ENCODE measurements at places on chromosomes 1 and 21.

GRCh38 chr1:88730132-88730675 is 46.1 kb downstream of the PKN2 start:
- DNase-seq: no peak

DNA sequence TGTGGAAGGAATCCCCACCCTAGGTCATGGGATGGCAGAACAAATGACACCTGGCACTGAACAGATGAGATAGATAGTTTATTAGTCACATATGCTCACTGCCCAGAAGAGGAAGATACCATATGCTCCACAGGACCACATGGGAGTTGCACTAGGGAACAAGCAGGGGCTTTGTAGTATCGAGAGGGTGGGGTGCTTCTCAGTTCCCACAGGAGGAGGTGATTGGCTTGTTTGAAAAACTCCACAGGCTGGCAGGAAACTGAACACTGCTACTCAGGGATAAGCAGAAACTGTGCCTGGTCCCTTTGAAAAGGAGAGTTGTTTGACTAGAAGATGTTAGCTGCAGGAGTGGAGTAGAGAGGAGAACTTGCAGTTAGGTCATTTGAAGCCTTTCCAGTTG is 31.9 kb upstream of the RXRG start:
- no peak for DNase-seq

GRCh38 chr1:94070865-94071264 is 50.1 kb downstream of the ABCA4 start:
- DNase-seq: no peak

DNA sequence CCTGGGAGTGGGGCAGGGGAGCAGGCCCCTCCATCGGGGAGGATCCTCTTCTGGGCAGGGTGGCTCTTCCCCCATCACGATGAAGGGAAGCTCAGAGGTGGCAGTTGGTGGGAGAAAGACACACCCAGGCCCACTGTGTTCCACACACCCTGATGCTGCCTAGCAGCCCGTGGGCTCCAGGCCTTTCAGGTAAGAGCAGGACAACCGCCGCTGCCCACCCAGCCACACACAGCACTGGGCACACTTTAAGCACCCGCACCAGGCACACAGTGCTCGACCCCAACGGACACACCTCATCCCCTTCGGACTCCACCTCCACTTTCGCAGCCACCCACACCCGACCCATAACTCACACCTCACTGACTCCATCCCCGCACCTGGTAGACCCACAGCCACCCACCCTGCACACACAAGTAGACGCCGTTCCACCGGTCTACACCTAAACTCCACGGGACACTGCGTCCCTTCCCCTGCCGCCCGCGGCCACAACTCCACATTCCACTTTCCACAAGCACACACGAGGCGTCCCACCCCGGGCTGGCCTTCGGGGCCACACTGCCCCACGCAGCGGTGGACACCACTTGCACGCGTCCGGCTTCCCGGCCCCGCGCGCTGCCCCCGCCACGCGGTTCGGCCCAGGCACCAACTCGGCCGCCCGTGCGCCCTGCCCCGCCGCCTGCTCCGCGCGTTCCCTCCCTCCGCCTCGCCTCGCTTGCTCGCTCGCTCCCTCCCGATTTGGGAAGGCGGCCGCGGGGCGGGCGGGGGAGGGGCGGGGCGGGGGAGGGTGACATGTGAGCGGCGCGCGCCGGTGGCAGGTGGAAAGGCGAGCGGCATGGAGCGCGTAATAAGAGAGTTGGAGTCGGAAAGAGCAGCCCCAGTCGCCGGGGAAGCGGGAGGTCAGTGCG is at the start of gene KCNQ4:
TSS of gene KCNQ4 (plus strand) at position 787 of the 905 bp plus-strand sequence. CDS start 307 bp downstream, outside the sequence.
- no peak for DNase-seq

- DNase-seq: peak; percentile 86
Observed at GRCh38 chr21:15809818-15810217, 80.0 kb downstream of the USP25 start.

DNA sequence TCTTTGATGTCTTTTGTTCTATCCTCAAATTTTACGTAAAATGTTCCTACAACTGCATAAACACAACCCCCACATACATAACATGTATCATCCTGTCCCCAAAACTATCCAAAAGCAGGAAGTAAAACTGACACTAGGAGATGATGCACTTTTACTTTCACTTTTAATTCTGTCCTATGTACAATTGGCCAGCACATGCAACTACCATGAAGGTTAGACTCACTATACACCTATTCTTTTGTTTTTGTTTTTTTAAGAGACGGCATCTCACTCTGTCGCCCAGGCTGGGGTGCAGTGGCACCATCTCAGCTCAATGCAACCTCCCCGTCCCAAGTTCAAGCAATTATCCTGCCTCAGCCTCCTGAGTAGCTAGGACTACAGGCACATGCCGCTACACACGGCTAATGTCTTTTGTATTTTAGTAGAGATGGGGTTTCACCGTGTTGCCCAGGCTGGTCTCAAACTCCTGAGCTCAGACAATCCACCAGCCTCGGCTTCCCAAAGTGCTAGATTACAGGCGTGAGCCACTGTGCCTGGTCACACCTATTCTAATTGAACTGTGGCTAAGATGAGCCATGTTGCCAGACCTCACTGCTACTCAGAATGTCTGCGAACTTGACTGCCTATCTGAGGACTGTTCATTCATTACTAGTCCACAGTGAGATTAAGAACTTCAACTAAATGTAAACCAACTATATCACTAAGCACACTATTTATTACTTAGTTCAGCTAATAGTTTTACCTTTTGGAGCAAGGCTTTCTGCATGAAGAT is 48.0 kb downstream of the TOR3A start:
- peak; percentile 51 for DNase-seq

DNA sequence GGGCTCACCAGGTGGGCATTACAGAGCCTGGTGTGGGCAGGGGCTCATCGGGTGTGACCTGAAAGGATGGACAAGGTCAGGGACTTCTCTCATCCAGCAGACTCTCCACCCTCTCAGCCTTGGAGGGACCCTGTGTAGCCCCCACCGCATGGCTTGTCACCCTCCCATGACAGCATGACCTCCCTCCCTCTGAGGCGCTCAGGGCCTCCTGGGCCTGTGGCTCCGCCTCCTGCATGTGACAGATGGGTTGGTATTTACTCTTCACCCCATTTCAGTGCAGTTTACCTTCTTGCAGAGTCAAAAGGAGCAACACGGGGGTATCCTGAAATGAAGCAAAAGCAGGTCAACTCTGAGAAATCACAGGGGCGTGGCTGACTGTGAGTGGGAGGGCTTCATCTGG is 298.6 kb upstream of the AJAP1 start:
- DNase-seq: no peak

- DNase-seq: peak; percentile 43
Observed at GRCh38 chr1:12305377-12305776, 75.5 kb downstream of the VPS13D start.

DNA sequence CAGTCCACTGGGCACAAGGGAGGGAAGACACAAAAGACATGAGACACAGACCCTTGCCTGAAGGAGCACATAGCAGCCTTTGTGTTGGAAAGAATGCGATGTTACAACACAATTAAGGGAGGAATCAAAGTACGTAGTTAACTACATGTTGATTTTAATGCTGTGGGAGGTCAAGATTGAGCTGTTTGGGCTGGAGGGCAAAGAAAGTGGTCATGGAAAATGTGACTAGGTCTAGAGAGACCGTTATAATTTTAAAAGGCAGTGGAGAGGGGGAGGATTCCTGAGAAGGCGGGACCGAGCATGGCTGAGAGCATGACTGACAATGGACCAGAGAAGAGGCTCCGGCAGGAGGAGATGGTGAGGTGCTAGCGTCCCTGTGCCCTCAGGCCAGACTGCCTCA is 111.8 kb upstream of the ATP1A1 start:
- DNase-seq: no peak

GRCh38 chr1:28247612-28248272 is 11.6 kb upstream of the SESN2 start:
- no peak for DNase-seq

- DNase-seq: peak; percentile 31
Observed at GRCh38 chr1:98870959-98871903, 133.4 kb downstream of the PLPPR5 start.

DNA sequence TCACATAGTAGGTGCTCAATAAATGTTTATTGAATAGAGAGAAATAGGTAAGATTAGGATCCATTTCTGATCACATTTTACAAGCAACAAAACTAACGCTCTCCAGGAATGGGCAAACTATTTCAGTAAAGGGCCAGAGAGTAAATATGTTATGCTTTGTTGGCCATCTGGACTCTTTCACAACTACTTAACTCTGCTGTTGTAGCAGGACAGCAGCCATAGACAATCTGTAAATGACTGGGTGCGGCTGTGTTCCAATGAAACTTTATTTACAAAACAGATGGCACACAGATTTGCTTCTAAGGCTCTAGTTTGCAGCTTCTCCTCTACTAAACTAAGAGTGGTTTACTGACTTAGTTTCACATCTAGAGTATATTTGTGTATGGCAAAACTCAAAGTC is 83.0 kb upstream of the BACH1 start:
- no peak for DNase-seq

GRCh38 chr21:26587736-26588201 is 14.7 kb upstream of the CYYR1 start:
- peak; percentile 78 for DNase-seq

DNA sequence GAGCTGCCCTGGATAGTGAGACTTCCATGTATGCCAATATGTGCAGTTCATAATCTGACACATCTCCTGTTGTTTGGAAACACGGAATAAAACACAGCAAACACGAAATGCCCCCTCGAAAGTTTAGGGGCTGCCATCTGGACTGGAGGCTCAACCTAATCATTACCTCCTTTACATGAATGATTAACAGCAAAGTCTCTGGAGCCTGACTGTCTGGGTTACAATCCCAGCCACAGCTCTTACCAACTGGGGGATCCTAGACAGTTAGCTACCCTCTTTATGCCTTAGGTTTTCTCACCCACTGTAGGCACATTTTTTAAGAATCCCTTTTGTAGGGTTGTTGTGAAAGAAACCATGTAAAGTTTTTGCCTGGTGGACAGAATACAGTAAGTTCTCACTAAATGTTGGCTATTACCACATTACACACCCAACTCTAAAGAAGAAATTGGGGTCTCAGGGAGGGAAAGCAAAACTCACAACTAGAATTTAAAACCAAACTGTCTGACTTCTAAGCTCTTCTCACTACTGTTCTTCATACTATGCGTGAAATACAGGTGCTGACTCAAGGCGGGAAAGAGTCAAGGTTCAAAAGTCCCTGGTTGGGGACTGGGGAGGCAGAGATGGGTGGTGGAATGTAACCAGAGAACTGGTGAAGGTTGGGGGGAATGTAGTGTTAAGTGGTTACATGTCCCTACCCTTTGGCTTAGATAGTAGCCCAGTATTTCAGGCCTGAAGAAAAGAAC is 24.2 kb downstream of the CYP4A22 start:
- DNase-seq: no peak

- DNase-seq: peak; percentile 67
Observed at GRCh38 chr1:174659823-174660222, 212.1 kb downstream of the GPR52 start.

- DNase-seq: no peak
Observed at GRCh38 chr1:107362468-107363140, 221.8 kb downstream of the NTNG1 start.

- peak; percentile 85 for DNase-seq
Observed at GRCh38 chr21:41460578-41461527, 34.8 kb downstream of the MX1 start.

DNA sequence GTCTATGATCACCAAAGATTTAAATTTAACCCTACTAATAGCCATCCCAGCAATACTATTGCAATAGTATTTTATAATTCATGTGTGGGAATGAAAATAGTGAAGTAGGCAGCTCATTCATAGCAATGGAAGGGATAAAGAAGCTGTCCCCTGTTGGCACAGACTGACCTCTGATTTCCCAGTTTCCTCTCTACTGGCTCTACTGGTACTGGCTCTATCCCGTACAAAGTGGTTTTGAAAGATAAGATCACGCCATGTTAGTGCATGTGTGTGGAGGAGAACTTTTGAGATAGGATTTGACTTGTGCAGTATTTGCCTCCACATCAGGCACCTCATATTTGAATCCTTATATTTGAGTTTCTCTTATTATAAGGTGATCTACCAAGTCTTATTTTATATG is 227.3 kb upstream of the ADGRL2 start:
- DNase-seq: no peak

DNA sequence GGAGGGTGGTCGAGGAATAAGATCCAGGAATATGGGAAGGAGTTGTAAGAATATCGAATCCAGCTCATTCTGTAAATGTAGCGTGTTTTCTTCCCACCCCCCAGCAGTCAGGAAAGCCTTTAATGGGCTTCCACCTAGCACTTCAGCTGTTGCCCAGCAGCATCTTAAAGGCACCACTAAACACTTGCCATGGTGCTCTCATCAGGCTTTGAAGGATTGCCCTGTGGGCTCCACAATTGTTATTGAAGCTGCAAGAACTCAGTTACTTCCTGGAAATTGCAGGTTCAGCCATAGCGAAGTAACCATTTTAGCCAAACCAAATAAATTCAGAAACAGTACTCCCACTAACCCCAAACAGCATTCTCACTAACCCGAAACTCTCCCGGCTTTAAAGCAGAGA is 511.2 kb downstream of the PLPP3 start:
- DNase-seq: no peak

DNA sequence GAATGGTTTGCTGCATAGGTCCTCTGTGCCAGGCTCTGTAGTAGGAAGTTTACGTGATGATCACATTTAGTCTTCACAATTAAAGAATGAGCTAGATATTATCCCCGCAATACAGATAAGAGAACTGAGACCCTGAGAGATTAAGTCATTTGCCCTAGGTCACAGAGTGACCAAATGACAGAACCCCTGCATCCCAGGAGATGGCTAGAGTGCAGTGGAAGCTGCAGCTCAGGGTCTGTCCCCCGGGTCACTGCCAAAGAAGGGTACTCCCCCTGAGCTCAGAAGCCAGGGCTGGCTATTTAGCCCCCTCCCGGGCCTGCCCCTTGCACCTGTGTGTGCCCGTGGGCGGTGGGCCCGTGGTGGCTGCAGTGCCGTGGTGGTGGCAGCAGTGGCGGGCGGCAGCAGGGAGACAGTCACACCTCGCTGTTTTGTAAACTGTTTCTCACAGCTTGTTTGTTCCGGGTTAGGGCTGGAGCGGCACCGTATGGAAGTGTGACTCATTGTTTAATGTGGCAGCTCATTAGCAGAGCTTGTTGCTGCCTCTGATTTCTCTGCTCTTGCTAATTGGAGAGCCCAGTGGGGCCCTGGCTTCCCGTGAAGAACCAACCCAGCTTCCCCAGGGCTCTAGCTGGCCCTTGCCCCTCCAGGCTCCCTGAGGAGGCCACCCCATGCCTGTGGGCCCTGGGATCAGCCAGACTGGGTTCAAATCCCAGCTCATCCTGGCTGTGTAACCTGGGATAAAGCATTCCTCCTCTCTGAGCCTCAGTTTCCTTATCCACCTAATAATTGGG is 19.3 kb upstream of the FOXO6 start:
- DNase-seq: peak; percentile 37

- peak; percentile 42 for DNase-seq
Observed at GRCh38 chr1:224696891-224697765, 81.0 kb downstream of the CNIH3 start.
